ENCODE measurements at places on chromosomes 4 and X. TPM values are rescaled to one million over a fixed set of nuclear protein-coding genes. Genes with fewer than 3 reads are reported as not detected.

The NKX6-1 gene
- total RNA-seq = not detected

GRCh38 chr4:145884775-145885174, 53.8 kb downstream of the ZNF827 start:
- no peak for DNase-seq

The PRPS2 gene
- 38.0 TPM for total RNA-seq

The STK26 gene
- 49.9 TPM for total RNA-seq

The MAGEA11 gene
- not detected for total RNA-seq

DNA sequence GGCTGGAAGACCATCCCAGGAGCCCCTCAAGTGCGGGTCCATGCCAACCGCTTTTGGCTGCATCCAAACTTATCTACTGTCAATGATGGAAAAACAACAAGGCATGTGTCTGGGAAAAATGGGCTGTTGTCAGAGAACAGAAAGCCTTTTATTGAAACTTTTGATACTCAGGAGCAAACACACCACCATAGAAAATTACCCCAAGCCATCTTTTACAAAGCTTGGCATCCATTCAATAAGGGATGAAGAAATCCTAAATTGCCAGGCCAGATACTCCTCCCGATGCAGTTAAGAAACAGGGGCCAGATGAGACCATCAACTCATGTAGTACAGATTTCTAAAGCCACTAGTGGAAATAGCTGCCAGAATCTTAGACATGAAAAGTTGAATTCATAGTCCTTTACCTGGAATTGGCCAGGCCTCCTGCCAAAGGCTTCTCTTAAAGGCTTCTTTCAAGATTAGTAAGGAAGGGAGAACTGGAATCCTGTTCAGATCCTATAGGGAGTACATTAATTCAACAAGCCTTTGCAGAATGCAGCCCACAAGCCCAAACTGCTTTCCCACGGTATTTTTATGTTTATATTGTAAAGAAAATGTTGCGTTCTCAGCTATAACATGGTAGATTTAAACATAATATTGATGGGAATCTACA, 145.4 kb upstream of the MAP3K15 start:
- DNase-seq = no peak

DNA sequence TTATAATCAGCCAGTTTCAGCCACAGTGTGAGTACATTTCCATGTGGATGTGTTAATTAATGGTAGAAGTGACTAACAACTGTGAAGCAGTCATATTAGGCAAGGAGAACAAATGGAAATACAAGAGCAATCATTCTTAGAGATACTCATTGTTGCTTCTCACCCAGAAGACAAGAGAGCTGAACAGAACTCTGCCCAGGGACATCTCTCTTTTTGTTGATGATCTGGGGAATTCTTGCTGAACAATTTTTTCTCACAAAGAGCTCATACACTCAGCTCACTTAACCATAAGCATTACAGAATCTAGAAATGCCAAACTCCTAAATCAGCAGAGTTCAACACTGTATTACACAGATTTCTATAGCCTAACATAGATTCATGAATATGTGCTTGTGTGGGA, 150.1 kb downstream of the COMMD8 start:
- no peak for DNase-seq

DNA sequence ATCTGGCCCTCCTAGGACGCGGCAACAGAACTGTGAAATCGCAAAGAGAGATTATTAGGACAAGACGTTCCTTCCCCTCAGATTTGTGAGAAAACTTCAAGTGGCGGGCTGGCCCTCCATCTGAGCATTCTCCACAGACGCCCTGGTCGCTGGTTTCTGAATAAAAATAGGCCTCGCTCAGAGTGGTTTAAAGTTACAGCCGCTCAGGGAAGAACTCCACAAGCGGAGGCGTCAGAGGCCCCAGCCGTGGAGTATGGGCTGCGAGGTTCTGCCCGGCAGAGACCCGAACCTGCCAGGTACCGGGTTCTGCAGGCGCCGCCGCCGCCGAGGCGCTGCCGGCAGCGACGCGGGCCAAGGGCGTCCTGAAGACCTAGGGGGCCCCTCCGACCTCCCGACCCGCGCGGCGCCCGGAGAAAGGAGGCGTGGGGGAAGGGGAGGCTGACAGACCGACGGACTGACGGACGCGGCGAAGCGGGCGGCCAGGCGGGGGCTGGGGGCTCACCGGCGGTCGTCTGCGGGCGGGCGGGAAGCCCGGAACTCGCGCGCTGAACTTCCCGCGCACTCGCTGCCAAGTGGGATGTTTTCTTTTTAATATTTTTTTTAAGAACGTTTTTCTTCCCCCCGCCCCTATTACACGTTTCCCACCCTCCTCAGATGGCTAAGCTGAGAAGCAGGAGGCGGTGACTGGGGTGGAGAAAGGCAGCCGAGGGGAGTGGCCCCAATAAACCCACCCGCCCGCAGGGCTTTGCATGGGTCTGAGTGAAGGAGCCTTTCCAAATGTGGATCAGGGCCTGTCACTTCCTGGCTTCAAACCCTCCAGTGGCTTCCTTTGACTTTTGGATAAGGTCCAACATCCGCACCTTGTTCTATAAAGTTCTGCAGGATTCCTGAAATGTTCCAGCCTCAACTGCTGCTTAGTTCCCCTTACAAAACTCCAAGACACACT, at the start of gene PABPC4L:
Gene PABPC4L, minus strand, starts transcription at position 574 of the 946 bp plus-strand sequence. CDS start 770 bp downstream, outside the sequence.
- peak; percentile 7 for DNase-seq

DNA sequence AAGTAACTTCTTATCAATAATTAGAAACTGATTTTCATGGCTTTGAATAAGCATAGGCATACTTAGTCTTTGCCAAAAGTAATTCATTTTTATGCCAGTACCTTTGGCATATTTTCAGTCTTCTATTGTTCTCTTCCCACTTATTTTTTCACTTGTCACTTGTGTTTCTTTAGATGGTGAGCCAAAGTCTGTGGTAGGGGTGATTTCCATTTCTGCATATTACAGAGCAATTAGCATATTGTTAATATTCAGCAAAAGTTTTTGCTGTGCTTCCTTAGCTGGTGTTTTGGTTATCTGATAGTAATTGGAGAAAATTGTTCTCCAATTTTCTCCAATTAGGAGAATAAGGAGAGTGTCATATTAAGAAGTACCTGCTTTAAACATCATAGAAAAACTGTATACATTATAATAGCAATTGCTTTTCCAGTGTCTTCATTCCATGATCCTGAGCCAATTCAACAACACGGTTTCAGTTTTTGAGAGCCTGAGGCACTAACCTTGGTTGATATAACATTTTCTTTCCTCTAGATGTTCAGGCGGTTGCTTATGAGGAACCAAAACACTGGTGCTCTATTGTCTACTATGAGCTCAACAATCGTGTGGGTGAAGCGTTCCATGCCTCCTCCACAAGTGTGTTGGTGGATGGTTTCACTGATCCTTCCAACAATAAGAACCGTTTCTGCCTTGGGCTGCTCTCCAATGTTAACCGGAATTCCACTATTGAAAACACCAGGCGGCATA, 64.7 kb downstream of the SMAD1 start:
- DNase-seq = peak; percentile 39

DNA sequence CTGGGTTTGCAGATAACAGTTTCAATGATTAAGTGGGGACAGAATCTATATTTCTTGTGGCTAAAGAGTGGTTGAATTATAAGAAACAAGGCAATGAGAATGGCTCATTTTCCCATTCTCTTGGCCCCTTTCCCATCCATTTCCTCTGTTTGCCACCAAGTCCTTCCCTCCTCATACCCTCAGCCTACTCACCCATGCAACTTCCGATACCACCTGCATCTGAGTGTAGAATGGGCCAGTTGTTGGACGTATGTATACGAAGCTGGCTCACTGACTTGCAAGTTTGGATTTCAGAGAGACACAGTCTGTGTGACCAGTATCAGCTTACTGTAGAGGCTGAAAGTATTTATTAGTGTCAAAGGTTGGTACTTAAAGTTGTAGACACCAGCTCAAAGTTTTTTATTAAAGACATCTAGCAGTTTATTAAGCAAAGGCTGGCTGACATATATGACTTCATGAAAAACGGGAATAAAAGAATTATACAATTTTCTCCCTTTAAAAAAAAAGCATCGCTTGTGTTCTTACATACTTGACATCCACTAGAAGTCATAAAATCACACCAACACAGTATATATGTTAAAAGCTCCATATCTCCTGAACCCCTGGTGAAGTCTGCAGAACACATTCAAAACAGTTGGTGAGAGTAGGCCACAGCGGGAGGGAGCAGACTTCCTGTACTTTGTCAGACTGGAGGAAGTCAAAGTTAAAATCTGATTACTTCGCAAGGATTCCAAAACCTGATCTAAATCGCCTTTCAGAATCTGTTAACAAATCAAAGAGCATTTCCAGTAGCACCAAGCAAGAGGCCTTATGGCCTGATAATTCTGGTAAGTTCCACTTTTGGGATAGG, 22.4 kb upstream of the STIM2 start:
- no peak for DNase-seq

GRCh38 chr4:159582685-159583084, 479.8 kb downstream of the RAPGEF2 start:
- no peak for DNase-seq

- no peak for DNase-seq
Observed at GRCh38 chrX:120564925-120565324, 4.2 kb upstream of the CUL4B start.

The F9 gene
- not detected for total RNA-seq

GRCh38 chr4:5720980-5721379, 10.0 kb downstream of the EVC start:
- DNase-seq = no peak

- DNase-seq = no peak
Observed at GRCh38 chr4:169062897-169063244, 52.8 kb upstream of the CBR4 start.

The COX18 gene
- 16.8 TPM for total RNA-seq

DNA sequence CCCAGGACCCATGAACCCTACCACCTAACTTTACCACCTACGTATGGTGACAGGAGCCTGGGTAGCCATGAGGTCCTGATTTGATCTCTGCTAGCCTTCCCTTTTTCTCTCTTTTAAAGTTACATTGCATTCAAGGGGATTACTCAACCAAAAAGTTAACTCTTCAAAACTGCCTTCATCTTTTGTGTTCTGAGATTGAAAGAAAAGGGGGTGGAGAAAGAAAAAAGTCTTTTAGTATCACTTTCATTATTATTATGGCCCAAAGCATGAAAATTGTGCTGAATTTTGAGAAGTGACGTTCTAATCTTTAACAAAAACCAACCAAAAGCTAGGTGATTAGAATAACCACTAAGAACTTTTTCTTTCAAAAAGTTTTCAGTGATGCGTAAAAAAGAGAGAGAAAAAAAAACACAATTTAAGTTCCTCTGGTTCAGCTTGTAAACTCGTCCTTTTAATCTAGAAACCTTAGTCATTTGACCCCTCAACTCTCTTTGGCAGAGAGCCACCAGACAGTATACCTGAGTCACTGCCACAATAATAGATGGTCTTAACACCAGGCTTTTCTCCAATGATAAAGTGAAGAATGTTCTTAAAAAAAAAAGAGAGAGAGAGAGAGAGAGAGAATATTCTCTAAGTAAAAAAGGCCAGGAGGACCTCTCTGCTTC, 347.4 kb upstream of the FGF13 start:
- DNase-seq = peak; percentile 78

DNA sequence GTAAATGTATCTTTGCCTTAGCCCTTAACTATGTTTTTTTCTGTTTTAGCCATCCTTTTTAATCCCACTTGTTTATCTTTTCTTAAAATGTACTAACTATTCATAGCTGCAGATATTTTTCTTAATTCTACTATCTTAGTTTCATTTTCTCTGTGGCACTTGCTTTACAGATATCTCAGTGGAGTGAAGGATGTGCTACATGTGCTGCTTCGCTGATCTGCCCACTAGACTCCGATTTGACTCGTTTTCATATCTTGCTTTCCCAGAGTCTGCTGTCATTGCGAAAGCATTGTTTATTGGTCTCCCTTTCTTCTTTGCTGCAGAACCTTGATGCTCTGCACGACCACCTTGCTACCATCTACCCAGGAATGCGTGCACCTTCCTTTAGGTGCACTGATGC, 30.6 kb downstream of the GUCY1B1 start:
- no peak for DNase-seq

- DNase-seq = no peak
Observed at GRCh38 chr4:171334549-171334948, 478.7 kb upstream of the GALNTL6 start.

The CSAG1 gene
- total RNA-seq = not detected

DNA sequence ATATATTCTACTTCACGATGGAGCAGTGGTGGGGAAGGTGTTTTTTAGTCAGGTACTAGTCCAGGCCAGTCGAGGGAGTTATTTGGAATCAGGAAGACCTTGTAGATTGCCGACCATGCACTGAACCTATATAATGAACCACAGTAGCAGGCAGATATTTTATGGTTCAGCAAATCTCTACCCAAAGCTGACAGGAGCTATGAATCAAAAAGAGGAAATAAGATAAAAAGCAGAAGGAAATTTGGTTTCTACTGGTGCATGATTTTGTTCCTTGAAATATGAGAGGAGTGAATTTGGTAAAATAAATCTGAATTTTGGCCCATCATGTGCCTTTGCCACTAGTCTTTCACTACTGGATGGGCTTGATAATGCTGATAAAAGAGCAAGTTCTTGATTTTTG, 924.3 kb upstream of the DIAPH2 start:
- DNase-seq = no peak

DNA sequence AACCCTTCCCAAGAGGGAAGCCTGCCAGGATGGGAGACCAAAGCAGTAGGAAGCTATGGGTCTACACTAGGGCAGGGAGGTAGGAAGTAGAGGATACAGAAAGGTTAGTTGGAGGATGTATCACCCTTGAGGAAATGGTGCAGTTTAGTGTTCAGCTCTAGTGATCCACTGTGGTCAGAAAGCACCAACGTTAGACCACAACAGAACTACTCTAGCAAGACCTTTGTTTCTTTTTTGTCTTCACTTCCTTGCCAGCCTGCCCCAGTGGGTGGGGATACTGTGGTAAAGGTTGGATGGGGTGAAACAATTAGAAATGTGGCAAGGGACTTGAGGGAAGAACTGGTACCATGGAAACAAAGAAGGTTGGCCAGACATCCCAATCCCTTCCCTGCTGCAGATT, 83.3 kb downstream of the DDIT4L start:
- no peak for DNase-seq

The MND1 gene
- total RNA-seq = 1.3 TPM

- peak; percentile 61 for DNase-seq
Observed at GRCh38 chr4:89563431-89563830, 255.8 kb upstream of the GPRIN3 start.

DNA sequence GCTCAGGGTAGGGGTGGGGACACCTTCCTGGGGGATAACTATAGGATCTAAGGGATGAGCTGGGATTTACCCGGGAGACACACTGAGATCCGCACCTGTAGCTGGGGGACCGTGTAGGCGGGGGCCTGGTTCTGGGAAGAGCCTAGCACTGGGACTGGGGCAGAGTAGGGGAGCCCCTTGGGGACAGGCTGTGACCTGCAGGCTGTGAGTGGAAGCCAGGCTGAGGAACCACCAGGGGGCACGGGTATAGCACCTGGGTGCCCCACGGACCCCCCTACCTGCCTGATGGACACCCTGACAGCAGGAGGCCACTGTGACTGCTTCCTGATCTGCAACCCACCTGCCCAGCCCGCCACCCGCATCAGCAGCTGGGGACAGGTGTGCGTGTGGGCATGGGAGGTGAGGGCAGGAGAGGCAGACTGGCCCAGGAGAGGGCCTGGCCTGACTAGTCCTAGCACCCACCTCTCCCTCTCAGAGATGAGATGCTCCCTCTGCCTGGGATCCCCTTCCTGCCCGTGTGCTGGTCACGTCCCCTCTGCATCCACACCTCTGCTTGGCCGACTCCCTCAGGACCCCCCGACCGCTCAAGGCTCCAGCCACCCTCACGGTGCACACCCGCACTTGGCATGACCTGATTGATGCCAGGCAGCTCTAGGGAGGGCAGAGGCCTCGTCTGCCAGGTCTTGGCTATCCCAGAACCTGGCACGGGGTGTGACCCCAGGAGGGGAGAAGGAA, 94.2 kb upstream of the NKX1-1 start:
- no peak for DNase-seq

The ODAPH gene
- not detected for total RNA-seq
